ENCODE measurements at places on chromosomes 1 and 21.

DNA sequence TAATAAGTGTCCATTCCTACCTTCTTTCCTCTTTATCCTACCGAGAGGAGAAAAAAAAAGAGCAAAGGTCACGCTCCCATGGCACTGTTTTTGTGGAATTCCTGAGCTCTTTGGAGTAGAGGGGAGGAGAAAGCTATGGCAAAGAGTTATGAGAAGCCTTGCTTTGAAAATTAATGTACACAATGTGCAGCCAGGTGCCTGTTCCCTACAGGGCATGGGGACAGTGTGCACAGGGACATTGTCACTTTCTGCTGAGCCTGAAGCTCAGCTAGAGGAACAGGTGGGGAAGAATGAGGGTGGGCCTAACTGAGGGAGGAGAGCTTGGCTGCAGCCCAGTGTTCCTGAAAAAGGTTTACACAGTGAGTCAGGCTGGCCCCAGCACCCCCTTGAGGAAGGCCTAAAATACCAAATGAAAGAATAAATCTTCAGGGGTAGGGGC, 66.1 kb downstream of the PLXNA2 start:
- no peak for DNase-seq

GRCh38 chr21:35367553-35367952, 318.5 kb upstream of the RUNX1 start:
- no peak for DNase-seq

GRCh38 chr1:23475134-23475628, 8.8 kb downstream of the ASAP3 start:
- DNase-seq, result no peak

- DNase-seq, result no peak
Observed at GRCh38 chr1:248404024-248404423, 1.2 kb downstream of the OR2T1 start.

- DNase-seq, result no peak
Observed at GRCh38 chr1:25067518-25068251, 137.6 kb upstream of the RUNX3 start.

- DNase-seq, result no peak
Observed at GRCh38 chr21:39776589-39776988, 31.6 kb downstream of the IGSF5 start.

DNA sequence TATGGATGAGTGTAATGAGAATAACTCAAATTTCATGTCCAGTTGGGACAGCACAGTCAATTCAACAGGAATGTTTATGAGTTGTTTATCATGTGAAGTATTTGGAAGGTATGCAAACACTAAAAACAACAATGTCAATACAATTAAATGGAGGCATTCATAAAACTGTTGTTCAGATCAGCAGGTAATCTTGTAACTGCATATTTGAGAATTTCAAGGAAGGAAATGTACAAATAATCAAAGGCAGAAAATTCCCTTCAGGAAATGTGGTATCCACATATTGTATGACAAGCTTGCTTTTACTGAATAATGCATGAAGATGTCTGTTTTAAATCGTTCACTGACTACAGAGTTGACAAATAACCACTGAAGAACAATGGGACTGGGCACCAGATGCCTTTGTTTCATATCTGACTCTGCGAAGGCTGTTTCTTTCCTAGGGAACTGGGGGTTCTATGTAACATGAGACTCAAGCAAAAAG, 198.3 kb downstream of the LTN1 start:
- no peak for DNase-seq

GRCh38 chr21:15354516-15354915, 289.7 kb upstream of the NRIP1 start:
- no peak for DNase-seq

- no peak for DNase-seq
Observed at GRCh38 chr1:226476648-226477319, 68.9 kb upstream of the PARP1 start.

DNA sequence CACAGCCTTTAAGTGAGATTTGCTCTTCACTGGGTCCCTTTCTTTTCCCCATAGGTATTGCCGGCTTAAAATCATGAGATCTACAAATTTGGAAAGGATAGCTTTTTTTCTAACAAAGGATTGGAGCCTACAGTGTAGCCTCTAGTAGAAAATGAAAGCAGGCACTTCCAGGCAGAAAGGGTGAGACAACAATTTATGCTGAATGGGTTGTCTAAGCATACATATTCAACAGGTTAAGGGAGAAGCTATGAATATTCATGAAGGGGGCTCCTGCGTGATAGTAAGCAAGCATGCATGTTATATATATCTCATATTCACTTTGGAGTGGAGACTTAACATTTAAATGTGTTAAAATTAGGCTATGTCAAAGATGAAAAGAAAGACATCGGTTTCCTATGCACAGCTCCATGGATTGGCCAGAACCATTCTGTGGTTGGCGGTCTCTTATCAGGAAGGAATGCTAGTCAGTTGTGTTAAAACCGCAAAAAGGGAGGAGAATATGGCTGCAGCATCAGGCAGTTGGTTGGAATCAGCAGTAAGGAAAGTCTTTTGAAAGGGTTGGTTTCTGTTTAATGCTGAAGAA, 66.0 kb downstream of the VCAM1 start:
- DNase-seq, result no peak

DNA sequence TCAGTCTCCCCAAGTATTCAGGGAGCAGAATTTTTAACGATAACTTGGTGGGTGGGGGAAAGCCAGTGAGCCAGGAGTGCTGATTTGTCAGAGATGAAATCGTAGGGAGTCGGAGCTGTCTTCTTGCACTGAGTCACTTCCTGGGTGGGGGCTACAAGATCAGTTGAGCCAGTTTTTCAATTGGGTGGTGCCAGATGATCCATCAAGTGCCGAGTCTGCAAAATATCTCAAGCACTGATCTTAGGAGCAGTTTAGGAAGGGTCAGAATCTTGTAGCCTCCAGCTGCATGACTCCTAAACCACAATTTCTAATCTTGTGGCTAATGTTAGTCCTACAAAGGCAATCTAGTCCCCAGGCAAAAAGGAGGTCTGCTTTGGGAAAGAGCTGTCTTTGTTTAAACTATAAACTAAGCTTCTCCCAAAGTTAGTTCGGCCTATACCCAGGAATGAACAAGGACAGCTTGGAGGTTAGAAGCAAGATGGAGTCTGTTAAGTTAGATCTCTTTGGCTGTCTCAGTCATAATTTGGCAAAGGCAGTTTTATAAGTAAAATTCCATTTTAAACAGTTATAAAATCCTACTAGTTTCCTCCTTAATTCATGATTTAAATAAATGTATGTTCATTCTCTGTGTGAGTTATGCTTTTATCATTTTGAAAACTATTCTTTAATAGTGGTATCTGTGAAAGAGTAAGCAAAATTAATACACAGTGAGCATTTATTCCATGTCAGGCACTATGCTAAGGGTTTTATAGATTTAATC, 51.7 kb downstream of the SLC16A1 start:
- no peak for DNase-seq

- DNase-seq, result no peak
Observed at GRCh38 chr1:180981596-180982387, 40.9 kb downstream of the STX6 start.

- no peak for DNase-seq
Observed at GRCh38 chr1:236604905-236605806, 840 bp upstream of the HEATR1 start.

GRCh38 chr1:226884116-226884625, 13.8 kb downstream of the PSEN2 start:
- DNase-seq, result no peak

DNA sequence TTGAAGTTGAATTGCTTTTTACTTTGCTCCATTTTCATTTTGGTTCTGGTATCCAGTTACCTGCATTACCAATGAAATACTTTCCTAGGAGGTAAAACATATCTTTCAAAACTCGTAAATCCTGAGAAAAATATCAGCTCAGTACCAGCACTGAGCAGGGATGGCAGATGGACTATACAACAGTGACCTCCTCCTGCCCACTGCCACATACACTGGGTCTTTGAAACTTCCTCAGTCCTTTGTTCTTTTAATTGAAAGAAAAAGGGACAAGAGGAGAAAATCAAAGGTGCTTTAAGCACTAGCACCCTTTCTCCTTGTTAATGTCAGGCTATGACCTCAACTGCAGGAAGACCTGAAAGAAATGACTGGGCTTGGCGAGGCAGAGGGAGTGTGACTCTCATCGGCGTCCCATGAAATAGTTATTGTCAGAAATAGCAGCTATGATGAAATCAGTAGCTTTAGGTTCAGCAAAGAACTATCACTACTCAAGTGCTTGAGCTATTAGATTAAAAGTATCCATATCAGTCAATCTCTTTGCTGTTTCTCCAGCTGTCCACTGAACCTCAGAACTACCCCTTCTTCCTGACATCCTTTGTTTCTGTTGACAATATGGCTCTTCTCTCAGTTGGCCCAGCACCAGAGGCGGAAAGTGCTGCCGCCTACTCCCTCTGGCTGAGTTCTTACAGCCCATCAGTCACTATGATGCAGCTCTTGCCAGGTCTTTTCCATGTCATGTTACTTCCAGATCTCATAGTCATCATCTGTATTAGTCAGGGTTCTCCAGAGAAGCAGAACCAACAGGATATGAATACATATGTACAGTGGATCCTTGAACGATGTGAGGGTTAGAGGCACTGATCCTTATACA, 207.0 kb upstream of the MAP1LC3C start:
- DNase-seq, result no peak

- no peak for DNase-seq
Observed at GRCh38 chr1:23618586-23619083, 59.3 kb upstream of the ID3 start.

DNA sequence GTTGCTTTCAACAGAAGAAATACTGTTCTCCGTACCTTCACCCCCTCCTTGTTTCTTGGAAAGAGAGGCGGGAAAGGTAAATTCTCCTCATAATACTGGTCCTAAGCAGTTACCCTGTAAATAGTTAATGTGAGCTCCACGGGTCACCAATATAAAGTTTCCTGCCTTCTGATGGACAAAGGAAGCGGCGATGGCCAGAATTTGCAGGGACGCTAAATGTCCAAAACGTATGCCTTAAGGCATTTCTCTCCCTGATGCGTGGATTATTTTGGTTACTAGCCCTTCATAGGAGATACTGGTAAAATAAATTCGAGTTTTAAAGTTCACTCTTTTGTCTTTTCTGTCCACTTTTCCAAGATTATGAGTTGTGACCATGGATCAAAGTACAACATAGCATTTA, 898 bp upstream of the PTGS2 start:
- DNase-seq, result peak; percentile 9

GRCh38 chr21:34999397-34999941, 49.6 kb downstream of the RUNX1 start:
- no peak for DNase-seq

- DNase-seq, result no peak
Observed at GRCh38 chr1:245270063-245270462, 115.3 kb downstream of the KIF26B start.

GRCh38 chr1:43466403-43466802, 12.7 kb upstream of the HYI start:
- DNase-seq, result no peak

GRCh38 chr1:244187310-244187709, 136.2 kb downstream of the ZBTB18 start:
- no peak for DNase-seq

DNA sequence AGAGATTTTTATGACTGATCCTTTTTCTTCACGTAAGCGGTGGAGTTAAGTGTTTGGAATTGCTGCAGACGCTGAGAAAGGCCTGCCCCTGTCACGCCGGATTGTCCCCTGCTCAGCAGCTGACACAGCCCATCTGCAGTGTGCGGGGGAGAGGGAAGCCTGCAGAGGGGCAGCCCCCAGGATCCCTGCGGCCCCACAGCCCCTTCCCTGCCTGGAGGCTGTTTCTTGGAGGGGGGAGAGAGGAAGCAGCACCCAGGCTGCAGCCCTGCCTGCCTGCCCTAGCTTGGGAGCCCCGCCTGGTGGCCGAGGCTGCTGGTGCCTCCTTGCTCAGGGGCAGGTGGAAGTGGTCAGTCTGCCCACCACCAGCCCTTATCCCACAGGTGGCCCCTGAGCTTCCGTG, 50.7 kb downstream of the PRDM16 start:
- peak; percentile 72 for DNase-seq

- no peak for DNase-seq
Observed at GRCh38 chr1:32696041-32696440, 6.5 kb downstream of the SYNC start.

DNA sequence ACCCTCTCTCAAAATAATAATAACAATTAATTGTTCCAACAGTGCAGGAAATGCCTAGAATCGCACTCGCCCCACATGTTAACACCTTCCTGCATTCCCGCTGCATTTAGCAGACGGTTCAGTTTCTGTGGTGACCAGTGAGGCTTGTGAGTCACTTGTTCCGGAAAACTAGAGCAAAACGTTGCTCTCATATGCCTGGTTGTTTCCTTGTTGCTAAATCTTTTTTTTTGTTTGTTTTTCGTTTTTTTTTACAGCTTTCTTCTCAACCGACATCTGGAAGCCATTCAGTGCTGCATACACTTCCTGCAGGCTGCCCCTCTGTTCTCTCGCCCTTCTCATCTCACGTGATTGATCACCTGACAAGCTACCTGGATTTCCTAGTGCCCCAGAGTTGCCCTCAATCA, 56.9 kb upstream of the TMPRSS2 start:
- DNase-seq, result no peak

- no peak for DNase-seq
Observed at GRCh38 chr1:175222296-175222938, 29.8 kb upstream of the KIAA0040 start.

DNA sequence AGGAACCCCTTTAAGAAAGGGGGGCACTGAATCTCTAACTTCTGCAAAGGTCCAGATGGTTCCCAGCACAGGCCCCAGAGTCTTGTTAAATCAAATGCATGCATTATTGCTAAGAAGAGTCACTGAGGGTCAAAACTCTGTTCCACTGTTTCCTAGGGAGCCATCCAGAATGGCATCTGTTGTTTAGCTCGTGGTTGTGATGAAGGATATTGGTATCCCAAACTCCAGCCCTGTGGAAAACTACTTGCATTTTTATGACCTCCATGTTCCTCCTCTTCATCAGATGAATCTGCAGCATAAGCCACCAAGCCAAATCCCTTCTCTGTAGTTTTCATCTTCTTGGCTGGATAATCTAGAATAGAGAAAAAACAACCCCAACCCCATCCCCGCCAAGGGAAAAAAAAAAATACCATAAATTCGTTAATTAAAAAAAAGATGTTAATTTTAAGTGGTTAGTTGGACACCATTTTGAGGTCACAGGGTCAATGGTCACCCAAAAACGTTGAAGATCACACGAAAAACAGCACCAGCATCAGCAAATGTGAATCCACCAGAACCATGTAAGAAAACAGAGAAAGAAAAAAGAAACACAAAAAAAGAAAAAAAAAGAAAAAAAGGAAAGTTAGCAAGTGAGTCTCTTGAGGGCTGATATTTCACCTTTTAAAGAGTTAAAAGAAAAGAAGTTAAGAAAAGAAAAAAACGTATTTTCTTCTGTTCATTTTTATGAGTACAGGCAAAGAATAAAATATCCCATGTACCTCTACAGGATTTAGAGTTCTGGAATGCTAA, 3.0 kb upstream of the RIT1 start:
- no peak for DNase-seq

- no peak for DNase-seq
Observed at GRCh38 chr1:185541871-185542301, 192.3 kb upstream of the HMCN1 start.

DNA sequence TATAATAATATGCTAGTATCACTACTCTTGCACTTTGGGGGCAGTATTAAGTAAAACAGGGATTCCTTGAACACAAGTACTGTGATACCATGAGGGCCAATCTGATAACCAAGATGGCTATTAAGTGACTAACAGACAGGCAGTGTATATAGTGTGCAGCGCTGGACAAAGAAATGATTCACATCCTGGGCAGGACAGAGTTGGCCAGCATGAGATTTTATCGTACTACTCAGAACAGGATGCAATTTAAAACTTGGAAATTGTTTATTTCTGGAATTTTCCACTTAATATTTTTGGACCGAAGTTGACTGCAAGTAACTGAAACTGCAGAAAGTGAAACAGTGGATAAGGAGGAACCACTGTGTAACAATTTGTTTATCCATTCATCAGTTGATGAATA, 74.6 kb downstream of the DNTTIP2 start:
- DNase-seq, result no peak

Data from kidney (tissue), 22 donors.